ENCODE measurements at places on chromosomes 2 and 18.

- no peak for DNase-seq
Measured at GRCh38 chr2:43605079-43605655, 9.3 kb upstream of the THADA start.

DNA sequence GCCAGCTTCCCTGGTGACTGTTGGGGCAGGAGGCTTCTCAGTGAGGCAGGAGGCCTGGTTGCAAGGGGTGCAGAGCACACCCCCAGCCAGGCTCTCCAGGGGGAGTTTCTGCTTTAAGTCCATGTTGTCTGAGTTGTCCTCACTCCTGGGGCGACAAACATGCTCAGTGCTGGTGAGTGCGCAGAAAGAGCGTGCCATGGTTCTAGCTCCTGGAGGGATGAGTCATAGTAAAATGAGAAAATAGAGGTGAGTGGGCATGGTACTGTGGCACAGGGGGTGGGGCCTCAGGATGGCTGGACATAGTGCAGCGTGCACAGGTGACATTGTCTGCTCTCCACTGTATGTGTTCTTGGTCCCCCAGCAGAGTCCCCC, 457.2 kb upstream of the HS6ST1 start:
- no peak for DNase-seq

DNA sequence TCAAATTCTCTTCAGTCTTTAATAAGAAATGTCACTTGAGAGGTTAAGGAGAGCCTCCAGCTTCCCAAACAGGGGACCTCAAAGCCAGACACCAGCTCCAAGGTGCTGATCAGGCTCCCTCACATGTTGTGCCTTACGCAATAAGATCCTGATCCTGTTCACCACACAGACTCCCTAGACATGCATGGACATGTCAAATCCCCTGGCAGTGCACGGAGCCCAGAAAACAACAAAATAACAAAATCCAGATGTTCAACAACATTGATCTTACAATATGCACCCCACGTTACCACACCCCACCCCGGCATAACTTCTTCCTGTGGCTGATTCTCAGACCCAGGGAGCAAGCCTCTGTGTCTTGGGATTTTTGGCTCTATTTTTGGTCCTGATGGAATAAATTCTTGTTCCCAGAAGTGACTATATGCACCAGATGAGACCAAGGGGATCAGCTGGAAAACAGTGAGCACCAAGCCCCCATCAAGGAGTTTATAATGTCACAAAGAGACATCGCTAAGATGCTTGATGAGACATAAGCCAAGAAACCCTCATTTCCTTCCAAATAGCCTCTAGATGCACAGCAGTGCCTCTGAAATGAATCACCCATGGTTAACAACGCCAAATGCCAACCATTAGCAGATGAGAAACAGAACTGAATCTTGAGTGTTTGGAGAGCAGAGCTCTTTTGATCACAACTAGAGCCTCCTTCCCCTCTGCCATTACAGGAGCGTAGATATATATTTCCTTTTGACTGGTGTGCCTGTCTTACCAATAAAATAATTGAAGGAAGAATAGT, 198.2 kb downstream of the PRKCE start:
- no peak for DNase-seq

- DNase-seq, result no peak
Measured at GRCh38 chr2:41890341-41890740, 157.5 kb upstream of the PKDCC start.

GRCh38 chr18:4157352-4157751, 297.8 kb downstream of the DLGAP1 start:
- DNase-seq, result no peak

DNA sequence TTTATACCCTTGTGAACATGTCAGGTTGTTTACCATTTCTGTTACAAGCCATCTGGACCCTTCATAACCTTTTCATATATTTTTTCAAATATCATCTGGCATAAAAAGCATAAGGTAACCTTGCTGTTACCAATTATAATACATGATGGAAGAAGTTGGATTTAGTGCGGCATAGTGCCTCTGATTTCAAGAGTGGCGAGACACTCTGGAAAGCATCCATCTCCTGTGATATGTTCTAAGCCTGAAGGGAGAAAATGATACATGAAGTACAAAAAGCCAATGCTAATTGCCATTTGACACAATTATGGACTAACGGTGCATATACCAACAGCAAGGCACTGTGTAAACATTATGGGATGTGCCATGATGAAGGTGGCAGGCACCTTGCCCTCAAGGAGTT, 75.1 kb downstream of the DCC start:
- DNase-seq, result no peak

DNA sequence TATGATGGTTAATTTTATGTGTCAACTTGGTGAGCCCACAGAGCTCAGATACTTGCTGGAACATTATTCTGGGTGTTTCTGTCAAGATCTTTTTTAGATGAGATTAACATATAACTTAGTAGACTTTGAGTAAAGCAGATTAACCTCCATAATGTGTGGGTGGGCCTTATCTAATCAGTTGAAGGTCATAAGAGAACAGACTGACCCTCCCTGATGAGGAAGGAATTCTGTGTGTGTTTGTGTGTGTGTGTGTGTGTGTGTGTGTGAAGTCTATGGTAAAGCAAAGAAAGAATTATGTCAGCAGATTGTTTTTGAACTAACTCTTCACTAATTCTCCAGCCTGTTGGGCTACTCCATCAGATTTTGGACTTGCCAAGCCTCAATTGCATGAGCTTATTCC, 232.2 kb upstream of the MEX3C start:
- DNase-seq, result no peak

DNA sequence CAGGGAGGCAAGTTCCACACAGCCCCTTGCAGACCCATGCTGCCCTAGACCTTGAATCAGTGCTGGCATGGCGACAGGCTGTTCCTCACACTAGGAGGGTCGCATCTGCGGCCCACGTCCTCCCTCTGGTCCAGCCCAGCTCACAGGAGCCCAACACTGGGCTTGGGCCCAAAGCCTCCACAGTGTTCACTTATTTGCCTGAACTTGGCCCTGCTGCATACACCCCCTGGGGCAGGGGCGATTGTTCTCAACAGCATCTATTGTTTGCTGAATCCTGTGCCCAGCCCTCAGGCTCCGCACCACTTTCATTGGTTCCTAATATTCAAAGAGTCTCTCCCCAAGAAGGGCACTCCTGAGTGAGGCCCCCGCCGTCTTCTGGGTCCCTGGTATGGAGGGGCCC, 90.7 kb downstream of the ZBTB7C start:
- no peak for DNase-seq

GRCh38 chr2:20469595-20469994, 22.7 kb downstream of the RHOB start:
- DNase-seq, result no peak

DNA sequence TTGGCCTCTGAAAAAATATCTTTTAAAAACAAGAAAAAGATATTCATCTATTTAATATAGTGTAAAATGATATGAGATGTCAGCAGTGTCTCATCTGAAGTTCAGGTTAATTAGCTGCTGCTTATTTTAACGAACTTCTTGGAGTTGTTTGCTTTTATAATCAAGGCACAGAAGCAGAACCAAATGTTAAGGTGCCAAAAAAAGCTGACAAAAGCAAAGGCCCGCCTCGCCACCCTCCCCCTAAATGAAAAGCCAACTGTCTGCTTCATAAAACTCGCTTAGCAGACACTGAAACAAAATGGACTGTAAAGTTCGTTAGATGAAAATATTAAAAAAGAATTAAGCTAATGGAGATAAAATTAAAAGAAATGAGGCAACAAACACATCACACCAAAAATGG, 562.6 kb downstream of the ZEB2 start:
- no peak for DNase-seq

DNA sequence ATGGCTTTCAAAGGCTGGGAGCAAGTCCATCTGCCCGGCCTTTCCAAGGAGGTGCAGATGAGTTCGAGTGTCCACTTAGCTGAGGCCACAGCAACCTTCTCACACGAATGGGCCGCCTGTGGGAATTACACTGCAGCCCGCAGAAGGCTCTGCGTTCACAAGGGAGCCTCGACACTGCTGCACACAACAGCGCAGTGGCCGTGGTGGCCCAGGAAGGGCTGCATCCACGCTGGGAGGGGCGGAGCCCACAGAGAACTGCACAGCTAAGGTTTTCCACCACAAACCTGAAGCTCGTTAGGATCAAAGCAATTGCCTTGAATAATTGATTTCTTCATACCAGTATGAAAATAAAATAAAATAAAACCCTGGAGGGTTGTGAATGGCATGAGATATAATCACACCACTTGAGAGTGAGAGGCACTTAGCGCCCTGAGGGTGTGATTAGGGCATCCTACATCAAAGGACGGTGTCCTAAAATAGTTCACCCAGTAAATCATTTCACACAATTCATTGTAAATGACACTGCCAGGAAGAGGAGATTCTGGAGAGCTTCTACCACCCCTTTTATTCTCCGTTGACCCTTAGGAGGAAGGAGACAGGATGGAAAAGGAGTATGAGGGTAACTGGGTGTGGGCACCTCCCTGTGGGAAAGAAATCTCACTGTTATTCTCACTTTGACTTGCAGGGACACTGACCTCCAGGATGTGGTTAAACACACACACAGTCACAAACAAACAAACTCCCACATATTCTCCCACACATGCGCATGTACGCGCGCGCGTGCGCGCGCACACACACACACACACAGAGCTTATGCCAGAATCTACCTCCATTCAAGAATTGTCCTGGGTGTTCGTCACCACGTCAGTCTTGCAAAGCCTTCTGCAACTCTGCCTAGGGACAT, 256.6 kb upstream of the ID2 start:
- no peak for DNase-seq

GRCh38 chr2:199484927-199485326, 27.2 kb upstream of the SATB2 start:
- peak; percentile 13 for DNase-seq

DNA sequence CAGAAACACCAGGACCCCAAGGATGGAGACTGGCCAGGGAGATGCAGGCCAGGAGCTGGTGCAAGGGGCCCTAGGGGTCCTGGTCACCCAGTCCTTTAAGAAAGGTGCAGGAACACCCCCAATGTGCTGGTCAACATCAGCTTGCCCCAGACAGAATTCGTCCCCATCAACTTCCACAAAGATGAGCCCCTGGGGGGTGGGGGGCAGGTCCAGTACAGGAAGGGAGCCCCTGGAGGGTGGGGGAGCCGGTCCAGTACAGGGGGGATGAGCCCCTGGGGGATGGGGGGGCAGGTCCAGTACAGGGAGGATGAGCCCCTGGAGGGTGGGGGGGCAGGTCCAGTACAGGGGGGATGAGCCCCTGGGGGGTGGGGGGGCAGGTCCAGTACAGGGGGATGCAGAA, 160.7 kb upstream of the SALL3 start:
- DNase-seq, result no peak

DNA sequence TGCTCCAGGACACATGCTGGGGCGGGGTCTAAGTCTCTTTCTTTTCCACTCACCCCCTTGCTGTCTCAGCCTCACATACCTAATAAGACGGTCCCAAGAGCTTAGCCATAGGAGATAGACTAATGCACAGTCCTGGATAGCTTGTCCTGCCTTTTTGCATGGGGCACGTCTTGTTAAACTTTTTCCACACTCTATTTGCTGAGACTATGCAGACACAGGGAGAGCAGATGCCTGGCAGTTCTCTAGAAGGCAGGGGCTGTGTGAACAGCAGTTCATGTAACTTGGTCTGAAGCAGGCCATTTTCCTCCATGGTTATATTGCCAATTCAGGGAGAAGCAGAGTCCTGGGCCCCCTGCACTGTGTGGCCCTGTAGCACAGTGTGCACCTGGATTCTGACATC, 142.1 kb downstream of the SEPTIN10 start:
- DNase-seq, result no peak

DNA sequence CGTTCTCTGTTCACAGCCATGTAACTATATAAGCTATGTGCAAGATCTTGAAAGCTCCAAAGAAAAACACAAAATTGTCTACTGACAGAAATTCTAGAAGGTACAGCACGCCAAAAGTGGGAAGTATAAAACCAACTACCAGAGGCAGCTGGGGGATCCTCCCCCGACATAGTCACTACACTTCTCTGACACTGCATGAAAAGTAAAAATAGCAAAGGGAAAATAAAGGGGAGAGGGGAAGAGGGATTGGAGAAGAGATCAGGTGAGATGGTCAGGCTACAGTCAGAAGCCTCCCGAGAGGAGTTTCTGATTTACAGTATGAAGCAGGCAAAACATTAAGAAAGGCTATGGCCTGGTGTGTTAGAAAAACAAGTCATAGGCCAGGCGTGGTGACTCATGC, 39.8 kb upstream of the PCBP1 start:
- DNase-seq, result no peak

- peak; percentile 32 for DNase-seq
Measured at GRCh38 chr2:186349508-186349907, 136.6 kb upstream of the ZC3H15 start.

DNA sequence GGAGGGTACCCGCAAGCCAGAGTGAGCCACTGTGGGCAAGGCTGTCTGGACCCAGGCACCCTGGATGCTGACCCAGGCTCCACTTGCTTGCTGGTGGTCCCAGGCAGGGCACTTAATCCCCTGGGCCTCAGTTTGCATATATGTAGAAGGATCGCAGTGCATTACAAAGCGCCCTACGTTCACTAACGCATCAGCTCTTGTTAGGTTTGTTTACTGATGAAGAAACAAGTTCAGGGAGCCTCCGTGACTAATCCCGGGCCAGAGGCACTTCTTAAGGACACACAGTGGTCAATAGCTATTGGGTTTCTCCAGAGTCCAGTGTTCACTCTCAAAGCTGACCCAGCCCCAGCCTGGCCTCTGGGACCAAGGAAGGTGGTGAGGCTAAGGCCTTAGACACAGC, 70.2 kb downstream of the LBH start:
- no peak for DNase-seq

DNA sequence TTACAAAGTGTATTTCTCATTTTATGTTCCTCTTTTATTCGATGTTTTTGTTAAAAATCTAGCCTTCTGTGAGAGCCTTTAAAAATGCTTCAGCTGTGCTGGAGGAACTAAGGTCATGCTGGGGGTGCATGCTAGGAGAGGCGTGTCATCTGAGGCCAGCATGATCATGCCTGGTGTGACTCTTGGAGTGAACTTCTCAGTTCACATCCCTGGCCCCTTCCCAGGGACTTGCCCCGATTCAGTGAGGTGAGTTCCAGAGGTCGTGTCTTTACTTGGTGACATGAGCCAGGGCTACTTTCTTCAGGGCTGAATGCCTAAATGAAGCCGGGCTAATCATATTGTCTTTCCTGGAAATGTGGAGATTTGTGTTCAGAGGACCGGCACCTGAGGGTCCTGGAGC, 264.9 kb downstream of the MREG start:
- DNase-seq, result no peak

- DNase-seq, result no peak
Measured at GRCh38 chr2:117692001-117692763, 122.3 kb upstream of the DDX18 start.

GRCh38 chr2:9984217-9984739, 32.8 kb downstream of the GRHL1 start:
- DNase-seq, result no peak

Data from SW 1271 (cell line).